ENCODE measurements at places on chromosomes 2 and 18.
A peak's percentile ranks its signal among the peaks of the same experiment; 100 is the strongest.

- no peak for DNase-seq
These were observed 61.6 kb downstream of the COPS8 start for GRCh38 chr2:237147317-237147716.

- DNase-seq: no peak
These were observed 24.8 kb downstream of the DYNC1I2 start for GRCh38 chr2:171712051-171712450.

GRCh38 chr2:111161971-111162370, 41.3 kb downstream of the BCL2L11 start:
- peak; percentile 67 for DNase-seq

DNA sequence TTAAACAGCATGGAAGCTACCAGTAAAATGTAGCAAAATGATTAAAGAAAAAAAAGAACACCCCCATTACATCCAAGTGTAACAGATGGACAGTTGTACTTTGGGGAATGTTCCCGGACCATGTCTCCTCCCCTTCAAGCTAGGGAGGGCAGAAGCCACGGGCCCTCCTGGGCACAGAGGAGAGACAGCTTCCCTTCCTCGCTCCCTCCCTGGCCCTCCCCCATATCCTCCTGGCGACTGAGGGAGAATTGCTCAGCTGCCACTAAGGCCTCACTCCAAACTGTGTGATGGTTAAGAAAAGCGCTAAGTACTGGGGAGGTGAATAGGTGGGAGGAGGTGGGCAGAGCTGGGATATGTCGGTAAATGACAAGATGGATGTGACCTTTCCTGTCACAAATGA, 358.0 kb downstream of the HRH4 start:
- DNase-seq: no peak

GRCh38 chr2:10733980-10734379, 12.6 kb downstream of the ATP6V1C2 start:
- no peak for DNase-seq

- no peak for DNase-seq
These were observed 443 bp downstream of the CPSF3 start for GRCh38 chr2:9423922-9424272.

Measured in stomach (tissue), 19 donors.